NCI-H1930 (cell line): ENCODE measurements at places on chromosomes 6 and 20.

DNA sequence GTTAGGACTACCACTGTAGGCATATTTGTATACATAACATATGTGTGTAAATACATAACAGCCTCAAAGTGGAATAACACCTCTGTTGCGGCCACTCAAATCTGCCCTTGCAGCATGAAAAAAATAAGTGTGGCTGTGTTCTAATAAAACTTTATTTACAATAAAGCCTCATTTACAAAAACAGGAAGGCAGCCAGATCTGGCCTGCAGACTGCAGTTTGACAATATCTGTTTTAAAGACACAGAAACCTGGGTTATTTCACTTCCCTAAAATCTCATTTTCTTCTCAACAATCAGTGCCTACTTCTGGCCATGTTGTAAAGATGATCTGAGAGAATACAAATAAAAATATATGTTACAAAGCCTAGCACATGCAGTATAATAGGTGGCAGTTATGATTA is 53.9 kb upstream of the SCML4 start:
- DNase-seq = no peak

DNA sequence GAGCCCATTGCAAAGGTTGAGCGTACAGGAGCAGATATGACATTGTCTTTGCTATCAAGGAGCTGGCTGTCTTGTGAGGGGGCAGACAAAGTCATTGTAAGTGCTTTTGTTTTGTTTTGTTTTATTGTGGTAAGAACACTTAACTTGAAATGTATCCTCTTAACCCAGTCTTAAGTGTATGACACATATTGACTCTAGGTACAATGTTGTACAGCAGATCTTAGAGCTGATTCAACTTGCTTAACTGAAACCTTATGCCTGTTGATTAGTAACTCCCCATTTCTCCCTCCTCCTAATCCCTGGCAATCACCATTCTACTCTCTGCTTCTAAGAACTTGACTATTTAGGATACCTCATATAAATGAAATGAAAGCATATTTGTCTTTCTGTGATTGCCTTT is 429.0 kb downstream of the BMP2 start:
- no peak for DNase-seq

DNA sequence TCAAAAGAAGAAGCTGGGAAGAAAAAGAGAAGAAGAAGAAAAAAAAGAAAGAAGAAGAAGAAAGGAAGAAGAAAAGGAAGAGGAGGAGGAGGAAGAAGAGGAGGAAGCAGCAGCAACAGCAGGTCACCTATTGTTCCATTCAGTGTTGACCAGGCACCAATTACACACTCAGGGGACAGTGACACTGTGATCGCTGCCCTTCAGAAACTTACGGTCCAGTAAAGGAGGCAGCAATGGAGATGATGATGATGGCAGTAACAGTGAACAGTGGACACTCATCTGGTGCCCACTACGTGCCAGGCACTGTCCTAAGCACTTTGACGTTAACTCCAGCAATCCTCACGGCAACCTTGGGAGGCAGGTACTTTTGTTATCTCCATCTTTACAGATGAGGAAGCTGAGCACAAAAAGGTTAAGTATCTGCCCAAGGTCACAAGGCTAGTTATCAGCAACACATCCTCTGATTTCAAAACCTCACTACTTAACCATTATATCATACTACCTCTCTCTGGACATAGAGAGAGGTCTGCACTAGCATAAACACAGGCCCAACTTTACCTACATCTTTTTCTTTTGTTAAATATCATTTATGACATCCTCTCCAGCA is 83.2 kb downstream of the SLC22A23 start:
- DNase-seq = no peak

DNA sequence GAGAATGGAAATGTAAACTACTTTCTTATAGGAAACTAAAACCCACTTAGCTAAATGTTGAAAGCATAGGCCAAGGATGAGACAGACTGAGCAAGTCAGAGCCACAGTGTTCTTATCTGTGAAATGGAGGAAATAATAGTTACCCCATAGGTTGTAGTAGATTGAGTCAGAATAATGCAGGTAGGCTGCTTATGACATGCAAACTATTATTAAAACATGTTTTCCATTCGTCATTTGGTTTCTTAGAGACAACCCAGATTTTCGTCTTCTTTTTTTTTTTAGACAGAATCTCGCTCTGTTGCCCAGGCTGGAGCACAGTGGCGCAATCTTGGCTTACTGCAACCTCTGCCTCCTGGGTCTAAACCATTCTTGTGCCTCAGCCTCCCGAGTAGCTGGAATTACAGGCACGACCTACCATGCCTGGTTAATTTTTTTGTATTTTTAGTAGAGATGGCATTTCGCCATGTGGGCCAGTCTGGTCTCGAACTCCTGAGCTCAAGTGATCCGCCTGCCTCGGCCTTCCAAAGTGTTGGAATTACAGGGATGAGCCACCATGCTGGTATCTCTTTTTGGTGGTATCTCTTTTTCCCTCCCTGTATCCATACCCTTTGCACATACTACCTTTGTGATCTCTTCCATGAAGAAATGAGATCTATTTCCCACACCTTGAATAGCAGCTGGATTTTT is 196.5 kb upstream of the ZNF217 start:
- no peak for DNase-seq

DNA sequence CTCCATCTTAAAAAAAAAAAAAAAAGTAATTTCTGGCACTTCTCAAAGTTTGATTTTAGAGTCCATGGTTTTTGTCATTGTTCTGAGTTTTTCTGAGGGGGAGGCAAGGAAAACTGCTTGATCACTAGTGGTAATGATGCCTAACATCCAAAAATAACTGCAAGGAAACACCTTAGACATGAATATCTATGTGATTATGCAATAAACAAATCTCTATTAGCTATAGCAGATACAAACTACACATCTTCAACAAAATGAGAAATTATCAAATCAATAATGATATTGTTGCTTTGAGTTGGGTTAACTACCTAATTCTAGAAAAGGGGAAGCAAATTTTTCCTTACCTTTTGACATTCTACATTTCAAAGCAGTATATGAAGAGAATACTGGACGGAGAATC is 230.9 kb upstream of the JARID2 start:
- DNase-seq = no peak

GRCh38 chr6:4129446-4129845 is 5.9 kb downstream of the ECI2 start:
- no peak for DNase-seq

DNA sequence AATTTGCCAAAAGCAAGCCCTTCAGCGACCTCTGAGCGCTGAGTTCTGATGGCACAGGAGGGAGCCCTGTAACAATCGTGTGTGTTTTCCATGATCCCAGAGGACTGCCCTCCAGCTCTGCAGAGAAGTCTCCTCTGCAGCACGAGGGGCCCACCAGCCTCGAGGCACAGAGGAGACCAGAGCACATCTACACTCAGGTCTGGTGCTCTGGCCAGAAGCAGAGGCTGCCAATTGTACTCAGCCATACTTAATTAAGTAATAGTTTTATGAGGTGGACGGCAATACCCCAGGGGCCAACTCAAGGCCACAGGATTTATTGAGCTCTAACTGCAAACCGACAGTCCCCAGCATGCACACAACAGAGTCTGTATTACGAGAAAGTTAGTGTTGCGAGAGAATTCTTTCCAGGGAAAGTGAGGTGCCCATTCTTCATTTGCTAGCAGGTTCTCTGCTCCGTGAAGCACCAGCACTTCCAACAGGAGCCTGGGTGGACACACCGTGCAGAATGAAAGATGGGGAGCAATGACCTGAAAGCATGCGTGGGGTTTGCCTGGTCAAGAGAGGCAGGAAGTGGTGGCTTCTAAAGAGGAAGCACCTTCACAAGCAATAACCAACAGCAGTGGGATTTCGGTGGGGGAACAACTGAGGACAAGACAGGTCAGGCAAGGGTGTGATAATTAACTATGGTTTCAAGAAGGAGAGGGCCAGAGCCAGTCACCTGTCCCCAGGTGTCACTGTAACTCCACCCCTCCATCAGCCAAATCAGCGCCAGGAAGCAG is 92.8 kb upstream of the FOXC1 start:
- no peak for DNase-seq

GRCh38 chr20:11778206-11778570 is 139.5 kb upstream of the BTBD3 start:
- DNase-seq = no peak

GRCh38 chr6:131040866-131041265 is 22.2 kb downstream of the EPB41L2 start:
- DNase-seq = no peak

- DNase-seq = no peak
These were observed 45.0 kb downstream of the CDS2 start for GRCh38 chr20:5171790-5172164.

DNA sequence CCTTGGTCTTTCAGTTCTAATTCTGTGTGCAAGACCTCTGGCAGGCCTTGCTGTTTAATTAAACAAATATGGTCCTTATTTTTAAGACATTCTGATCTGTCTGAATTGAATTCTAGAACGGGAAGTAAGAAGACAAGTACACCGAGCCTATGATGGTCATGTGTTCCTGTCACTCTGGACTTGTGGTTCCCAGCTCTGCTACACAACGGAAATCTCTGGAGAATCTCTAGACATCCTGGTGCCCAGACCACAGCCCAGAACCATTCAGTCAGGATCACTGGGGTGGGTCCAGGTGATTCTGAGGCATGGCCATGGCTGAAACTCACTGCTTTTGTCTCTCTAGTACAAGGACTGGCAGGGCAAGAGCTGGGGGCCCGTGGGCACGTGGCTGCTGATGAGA is 15.9 kb upstream of the KCNK16 start:
- DNase-seq = no peak

DNA sequence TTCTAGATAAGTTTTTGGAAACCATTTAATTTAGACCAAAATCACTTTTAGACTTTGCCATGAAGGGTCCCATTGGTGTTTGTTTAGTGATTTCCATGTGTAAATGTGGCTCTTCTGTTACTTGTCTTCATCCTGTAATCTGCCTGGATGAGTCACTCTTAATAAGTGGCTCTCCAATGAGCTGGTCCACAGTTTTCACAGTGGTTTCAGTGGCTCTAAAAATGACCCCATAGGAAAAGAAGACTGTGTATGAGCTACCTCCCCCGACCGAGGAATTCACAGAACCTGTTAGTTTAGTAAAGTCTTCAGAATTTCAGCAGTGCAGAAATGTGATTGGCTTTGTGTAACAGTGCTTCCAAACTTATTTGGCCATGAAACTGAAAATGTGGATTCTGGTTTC is 492.0 kb upstream of the MARCKS start:
- DNase-seq = no peak

- no peak for DNase-seq
These were observed 2.7 kb upstream of the C6orf163 start for GRCh38 chr6:87341899-87342298.

DNA sequence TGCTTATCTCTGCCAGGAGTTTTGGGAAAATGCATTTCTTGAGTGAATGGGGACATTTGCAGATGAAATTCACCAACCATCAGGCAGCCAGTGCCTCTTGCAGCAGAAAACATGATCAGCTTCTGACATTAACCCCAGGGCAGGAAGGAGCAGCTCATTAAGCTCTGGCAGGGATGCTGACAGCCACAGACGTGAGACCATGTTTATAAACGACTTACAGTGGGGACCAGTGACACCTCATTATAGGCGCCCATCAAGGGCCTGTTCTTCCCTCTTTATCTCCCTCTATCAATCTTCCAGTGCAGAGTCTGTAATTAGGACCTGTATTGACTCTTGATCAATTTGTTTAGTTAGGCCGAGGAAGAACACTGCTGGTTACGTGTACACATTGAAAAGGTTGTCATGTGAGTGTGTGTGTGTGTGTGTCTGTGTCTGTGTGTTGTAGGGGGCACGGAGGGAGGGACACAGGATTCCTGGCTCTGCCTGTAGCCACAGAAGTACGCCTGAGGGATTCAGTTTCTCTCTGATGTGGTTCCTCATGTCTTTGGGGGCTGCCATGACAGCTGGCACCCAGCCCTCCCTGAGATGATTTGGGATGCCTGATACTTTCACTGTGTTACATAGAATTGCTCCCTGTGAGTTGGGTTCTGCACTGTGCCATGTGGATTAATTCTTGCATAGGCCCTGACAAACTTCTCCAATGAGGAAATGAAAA is 428.4 kb upstream of the CHD6 start:
- no peak for DNase-seq

GRCh38 chr6:102026649-102027048 is 633.1 kb downstream of the GRIK2 start:
- DNase-seq = no peak

- DNase-seq = no peak
These were observed 140.8 kb downstream of the PTPRK start for GRCh38 chr6:128379577-128379976.

- no peak for DNase-seq
These were observed 14.2 kb downstream of the NHSL1 start for GRCh38 chr6:138485005-138485545.

GRCh38 chr6:90374201-90374600 is 77.6 kb upstream of the BACH2 start:
- DNase-seq = no peak

DNA sequence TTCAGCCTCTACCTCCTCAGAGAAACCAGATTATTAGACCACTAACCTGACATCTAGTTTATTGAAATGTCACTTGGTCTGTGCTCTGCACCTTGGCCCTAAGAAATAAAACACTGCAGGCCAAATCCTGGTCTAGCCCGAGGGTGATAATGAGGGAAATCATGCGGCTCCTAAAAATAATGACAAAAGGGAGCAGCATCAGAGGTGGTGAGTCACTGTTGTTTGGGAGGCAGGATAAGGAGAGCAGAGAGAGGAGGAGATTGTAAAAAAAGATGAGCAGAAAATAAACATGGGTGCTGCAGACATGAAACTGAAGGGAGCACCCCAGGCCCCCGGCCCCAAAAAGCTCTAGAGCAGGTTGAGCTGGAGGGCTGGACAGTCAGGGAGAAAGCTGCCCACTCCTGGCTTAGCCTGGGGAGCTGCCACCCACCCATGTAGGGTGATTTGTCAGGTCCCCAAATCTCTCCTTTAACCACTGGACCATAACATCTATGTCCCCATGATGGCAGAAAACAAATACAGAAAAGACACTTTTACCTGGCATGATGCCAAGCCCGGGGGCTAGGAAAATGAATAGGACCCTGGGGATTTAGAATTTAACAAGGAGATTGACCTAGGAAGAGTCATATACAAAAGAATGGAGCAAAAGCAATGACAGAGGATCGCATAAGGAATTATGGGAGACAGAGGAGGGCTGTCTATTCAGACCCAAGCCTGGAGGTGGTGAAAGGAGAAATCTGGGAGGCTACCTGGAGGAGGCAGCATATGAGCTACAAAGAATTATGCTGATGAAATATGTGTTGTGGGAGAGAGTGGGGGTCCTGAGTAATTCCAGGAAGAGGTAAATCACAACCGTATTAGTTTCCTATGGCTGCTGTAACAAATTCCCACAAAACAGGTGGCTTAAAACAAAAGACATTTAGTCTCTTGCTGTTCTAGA is 103.7 kb downstream of the SNAP25 start:
- DNase-seq = no peak
